ENCODE measurements at places on chromosomes 1 and 21.

GRCh38 chr1:98048244-98048643 is 127.4 kb upstream of the DPYD start:
- DNase-seq = peak; percentile 92

DNA sequence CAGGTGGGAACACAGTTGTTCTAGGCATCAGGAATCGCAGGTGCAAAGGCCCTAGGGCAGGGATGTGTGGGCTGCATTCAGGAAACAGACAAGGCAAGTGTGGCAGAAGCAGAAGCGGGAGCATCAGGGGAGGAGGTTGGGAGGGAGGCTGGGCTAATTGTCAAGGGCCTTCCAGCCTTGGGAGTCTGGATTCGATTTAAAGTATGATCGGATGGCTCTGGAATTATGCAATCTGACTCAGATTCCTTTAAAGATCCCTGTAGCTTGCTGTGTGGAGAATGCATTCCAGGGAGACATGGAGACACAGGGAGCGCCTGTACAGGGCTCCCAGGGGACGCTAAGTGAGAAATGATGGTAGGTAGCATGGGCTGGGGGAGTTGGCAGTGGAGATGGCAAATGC is 86.5 kb downstream of the LACTBL1 start:
- DNase-seq = peak; percentile 37

GRCh38 chr1:190754666-190755065 is 277.0 kb upstream of the BRINP3 start:
- peak; percentile 43 for DNase-seq

- DNase-seq = peak; percentile 59
Measured at GRCh38 chr1:212638492-212639151, 30.1 kb downstream of the ATF3 start.

DNA sequence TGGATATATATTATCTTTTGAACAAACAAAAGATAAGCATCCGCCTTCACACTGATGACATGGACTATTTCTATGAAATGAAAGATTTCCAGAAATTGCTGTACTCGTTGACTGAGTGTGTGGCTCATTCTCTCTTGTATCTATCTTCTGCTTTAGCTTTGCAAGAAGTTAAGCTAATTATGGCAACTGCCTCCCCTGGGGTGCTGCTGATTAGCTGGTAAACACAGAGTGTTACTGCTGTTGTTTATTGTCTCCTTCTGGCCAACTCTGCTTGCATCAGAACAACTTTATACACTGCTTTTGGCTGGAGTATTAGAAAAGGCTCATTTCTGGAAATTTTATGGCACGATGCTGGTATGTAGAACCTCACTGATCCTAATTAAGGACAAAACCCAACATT is 95.6 kb upstream of the SNX7 start:
- no peak for DNase-seq

- no peak for DNase-seq
Measured at GRCh38 chr1:156581661-156582387, 2.3 kb downstream of the TTC24 start.

- no peak for DNase-seq
Measured at GRCh38 chr1:213782941-213783672, 204.7 kb upstream of the PROX1 start.

GRCh38 chr21:44969931-44970755 is 30.3 kb downstream of the SLX9 start:
- no peak for DNase-seq

GRCh38 chr1:162983671-162984425 is 85.3 kb upstream of the RGS4 start:
- DNase-seq = peak; percentile 78

DNA sequence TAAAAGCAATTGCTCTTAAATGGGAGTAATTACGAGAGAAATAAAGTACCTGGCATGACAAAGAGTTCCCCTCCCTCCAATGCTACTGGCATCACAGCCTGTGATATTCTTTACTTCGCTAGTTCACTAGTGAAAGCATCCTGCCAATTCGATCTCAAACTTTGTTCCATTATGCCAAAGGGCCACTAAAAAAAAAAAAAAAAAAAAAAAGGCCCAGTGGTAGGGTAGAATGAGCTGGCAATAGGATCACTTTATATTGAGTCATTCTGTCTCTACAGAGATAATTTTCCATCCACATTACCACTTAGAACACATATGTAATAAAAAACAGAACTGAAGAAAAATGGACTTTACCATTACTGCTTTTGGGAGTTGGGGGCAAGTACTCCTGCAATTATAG is 11.2 kb downstream of the PUM1 start:
- DNase-seq = peak; percentile 36

DNA sequence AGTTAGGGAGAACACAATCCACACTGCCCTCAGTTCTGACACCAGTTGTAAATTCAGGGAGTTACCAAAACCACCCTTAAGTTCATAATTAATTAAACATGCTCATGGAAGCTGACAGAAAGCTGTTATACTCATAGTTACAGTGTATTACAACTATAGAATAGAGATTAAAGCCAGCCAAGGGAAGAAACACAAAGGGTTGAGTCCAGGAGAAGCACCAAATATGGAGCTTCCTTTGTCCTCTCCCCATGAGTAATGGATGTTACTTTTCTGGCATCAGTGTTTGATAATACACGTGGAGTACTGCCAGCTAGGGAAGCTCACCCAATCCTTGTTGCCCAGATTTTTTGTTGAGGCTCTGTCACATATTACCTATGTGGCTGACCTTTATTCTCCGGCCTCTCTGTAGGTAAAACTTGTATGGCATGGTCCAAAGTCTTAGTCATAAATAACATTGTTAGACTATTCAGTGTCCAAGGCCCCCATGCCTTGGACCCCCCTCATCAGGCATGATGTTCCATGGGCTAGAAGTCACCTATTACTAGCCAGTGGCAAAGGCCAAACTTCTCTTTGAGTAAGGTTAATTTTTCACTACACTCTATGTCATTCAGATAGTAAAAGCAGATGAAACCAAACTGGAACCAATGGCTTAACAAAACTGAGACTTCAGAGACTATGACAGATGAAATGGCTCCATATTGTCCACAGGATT is 175.7 kb downstream of the GPR52 start:
- DNase-seq = no peak

GRCh38 chr1:186653312-186653711 is 26.9 kb downstream of the PTGS2 start:
- no peak for DNase-seq

DNA sequence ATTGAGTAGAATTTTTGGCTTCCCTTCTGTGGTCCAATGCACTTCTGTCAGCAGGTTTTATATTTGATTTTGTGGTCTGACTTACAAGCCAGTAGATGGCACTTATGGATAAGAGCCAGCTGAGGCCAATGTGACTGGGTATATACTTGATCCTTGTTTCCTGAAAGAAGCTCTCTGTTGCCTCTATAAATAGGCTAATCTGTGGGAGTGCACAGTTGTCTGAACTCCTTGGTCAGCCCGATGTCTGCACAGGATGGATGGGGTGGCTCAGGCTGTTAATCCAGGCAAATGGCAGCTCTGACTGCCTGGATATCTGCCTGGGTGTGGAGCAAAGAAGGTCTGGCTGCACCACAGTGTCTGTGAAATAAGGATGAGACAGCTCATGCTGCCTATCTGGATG is 1183.7 kb upstream of the PRMT6 start:
- DNase-seq = no peak

DNA sequence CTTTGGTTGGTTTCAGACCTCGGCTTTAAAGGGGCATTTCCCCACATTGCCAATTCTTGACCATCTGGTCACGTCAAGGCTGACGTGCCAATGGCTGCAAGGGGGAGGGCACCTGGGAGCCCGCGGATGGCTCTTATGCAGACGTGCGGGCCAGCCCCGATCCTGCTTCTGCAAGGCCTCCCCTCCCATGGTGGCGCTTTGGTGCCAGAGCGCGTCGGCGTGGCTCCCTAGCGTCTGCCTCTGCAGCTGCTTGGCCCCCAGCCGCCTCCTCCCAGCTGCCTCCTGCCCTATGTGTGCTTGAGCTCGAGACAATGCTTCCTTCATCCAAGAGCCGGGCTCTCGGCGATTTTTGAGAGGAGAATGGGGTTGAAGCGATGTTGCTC is 29.1 kb downstream of the SKI start:
- no peak for DNase-seq

GRCh38 chr1:65108025-65108642 is 39.9 kb upstream of the AK4 start:
- DNase-seq = no peak
